Ascending aorta (tissue), 2 donors: ENCODE measurements at places on chromosomes 1 and 21. TPM values are rescaled to one million over a fixed set of nuclear protein-coding genes. Genes with fewer than 3 reads are reported as not detected.

GRCh38 chr1:8848663-8849386 lies 29.7 kb downstream of the ENO1 start:
- no peaks in the 10 kb centered on the region for H3K27me3 ChIP-seq
- peak; percentile 78 for DNase-seq
- no peak overlapping the region for H3K4me3 ChIP-seq
- H3K36me3 ChIP-seq = no peaks in the 10 kb centered on the region
- H3K4me1 ChIP-seq = no peaks in the 10 kb centered on the region

DNA sequence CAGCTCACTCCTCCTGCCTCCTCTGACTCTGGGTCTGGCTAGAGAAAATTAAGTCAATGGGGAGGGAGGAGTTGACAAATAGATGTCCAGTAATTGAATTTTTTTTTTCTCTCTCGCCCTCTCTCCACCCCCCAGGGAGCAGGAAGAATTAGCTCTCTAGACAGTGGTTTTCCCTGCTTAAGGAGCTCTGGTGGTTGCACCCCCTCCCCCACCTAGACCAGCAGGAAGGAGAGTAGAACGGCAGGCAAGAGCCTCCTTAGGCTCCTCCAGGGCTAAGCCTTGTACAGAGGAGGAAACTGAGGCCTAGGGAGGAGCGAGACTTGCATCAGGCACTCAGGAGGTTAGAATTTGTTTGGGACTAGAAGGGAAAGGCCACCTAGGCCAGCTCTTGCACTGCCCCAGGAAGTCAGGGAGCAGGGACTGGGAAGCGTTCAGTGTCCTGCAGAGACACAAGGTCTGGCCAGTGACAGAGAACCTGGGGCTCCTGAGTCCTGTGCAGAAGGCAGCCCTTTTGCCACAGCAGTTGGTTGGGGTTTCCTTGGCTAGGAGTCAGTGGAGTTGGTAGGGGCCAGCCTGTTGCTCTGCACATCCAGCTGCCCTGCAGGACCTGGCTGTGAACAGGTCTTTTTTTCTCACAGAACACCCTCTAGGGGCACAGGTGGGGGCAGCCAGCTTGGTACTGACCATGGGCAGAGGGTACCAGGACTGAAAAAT lies 49.5 kb upstream of the ACOT11 start:
- H3K27ac ChIP-seq = no peak overlapping the region
- no peaks in the 10 kb centered on the region for H3K27me3 ChIP-seq
- H3K4me3 ChIP-seq = peak overlapping the region; percentile 70
- peaks cover 10% of the 10 kb centered on the region for H3K4me1 ChIP-seq

GRCh38 chr1:205437570-205437969 lies 15.7 kb upstream of the LEMD1 start:
- H3K4me1 ChIP-seq = peaks cover 4% of the 10 kb centered on the region
- H3K4me3 ChIP-seq = no peak overlapping the region
- H3K27me3 ChIP-seq = no peaks in the 10 kb centered on the region
- H3K27ac ChIP-seq = no peak overlapping the region
- no peaks in the 10 kb centered on the region for H3K36me3 ChIP-seq

DNA sequence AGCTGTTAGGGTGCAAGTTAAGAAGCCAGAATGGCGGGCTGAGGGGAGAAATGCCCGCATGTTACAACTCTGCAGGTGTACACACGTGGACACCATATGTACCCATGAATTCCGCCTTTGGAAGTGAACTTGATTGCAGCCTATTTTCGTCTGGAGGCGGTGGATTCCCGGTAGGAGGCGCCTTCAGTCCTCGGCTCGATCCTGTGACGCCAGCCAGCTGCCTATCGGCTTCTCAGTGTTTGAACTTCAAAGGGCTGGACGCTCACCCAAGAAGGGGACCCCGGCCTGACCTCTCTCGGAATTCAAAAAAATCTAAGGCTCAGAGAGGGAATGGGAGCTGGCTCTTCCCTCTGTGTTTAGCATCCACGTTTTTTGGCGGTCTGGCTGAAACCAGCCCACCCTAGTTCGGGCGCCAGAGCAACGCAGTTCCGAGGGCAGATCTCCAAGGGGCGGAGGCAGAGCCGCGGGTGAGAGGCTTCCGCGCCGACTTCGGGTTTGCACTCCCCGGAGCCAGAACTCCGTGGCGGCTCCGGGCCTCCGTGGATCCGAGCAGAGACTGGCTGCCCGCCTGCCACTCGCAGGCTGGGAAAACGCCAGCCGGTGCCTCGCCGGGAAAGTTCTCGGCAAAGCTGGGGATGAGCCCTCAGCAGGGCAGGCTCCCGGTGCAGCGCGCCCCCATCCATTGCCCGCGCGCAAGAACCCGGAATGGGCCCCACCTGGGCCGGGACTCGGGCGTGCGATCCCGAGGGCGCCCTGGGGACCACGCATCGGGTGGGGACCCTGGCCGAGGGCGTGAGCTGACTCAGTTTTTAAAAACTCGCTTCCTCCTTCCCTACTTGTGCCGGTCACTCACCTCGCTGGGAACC lies 996 bp upstream of the TMEM51 start:
- H3K4me1 ChIP-seq = no peaks in the 10 kb centered on the region
- H3K4me3 ChIP-seq = peak overlapping the region; percentile 78
- H3K36me3 ChIP-seq = no peaks in the 10 kb centered on the region
- DNase-seq = peak; percentile 44

DNA sequence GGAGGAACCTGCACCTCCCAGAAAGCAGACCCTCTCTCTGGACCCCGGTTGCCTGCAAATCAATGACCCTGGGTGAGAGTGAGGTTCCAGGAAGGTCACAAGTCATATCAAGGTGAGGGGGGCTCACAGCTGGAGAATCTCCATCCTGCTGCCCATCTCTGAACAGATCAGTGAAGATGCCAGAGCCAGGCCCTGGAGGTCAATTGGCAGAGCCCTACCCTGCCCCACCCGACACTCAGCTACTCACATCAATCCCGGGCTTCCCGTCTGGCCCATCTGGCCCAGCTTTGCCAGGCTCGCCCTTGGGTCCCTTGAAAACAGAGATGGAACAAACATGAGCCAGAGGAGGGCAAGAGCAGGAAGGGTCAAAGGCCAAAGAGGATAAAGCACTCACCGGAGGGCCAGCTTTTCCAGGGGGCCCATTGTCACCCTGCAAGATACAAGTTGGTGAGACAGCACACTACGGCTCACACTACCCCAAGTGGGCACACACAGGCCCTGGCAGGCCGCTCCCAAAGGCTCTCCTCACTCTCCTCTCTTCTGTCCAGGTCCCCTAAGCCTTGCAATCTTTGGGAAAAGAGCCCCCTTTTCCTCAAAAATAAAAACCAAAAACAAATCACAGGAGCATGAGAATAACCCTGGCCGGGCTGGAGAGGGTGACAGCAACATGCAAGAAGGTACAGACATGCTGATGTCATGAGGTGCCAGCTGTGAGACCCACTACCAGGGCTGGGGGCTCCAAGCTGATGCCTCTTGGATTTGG lies 2.9 kb downstream of the COL9A2 start:
- no peaks in the 10 kb centered on the region for H3K27me3 ChIP-seq
- peaks cover 28% of the 10 kb centered on the region for H3K4me1 ChIP-seq
- no peaks in the 10 kb centered on the region for H3K36me3 ChIP-seq
- H3K4me3 ChIP-seq = peak overlapping the region; percentile 60

- no peak for DNase-seq
- H3K27me3 ChIP-seq = no peaks in the 10 kb centered on the region
- no peaks in the 10 kb centered on the region for H3K4me1 ChIP-seq
- no peaks in the 10 kb centered on the region for H3K36me3 ChIP-seq
- H3K27ac ChIP-seq = no peak overlapping the region
Observed at GRCh38 chr1:72119491-72119890, 162.8 kb downstream of the NEGR1 start.

Gene CATSPER4
- not detected for total RNA-seq
